ENCODE measurements at places on chromosomes 2 and 18. TPM values are rescaled to one million over a fixed set of nuclear protein-coding genes. Genes with fewer than 3 reads are reported as not detected.

GRCh38 chr2:186629250-186629996, 39.6 kb downstream of the ITGAV start:
- DNase-seq = no peak

The MC4R gene
- total RNA-seq = not detected

DNA sequence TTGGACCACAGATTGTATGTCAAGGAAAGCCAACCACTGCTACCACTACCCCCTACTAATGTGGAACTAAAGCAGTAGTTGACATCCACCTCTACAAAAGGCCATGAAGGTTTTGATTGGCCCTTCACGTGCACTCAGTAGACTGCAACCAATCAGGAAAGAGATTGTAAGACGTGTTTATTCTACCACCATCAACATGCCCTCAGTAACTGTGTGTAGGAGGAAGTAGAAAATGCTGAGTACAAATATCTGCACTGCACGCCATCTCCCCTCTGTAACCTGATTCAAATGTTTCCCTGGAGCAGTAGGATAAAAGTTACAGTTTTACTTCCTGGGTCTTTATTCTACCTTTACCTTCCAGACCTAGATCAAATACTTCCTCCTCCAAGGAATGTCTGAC, 2.9 kb upstream of the CASP10 start:
- DNase-seq = no peak

The XIRP2 gene
- total RNA-seq = not detected

The GAREM2 gene
- 4.3 TPM for total RNA-seq

The KCNF1 gene
- total RNA-seq = not detected

DNA sequence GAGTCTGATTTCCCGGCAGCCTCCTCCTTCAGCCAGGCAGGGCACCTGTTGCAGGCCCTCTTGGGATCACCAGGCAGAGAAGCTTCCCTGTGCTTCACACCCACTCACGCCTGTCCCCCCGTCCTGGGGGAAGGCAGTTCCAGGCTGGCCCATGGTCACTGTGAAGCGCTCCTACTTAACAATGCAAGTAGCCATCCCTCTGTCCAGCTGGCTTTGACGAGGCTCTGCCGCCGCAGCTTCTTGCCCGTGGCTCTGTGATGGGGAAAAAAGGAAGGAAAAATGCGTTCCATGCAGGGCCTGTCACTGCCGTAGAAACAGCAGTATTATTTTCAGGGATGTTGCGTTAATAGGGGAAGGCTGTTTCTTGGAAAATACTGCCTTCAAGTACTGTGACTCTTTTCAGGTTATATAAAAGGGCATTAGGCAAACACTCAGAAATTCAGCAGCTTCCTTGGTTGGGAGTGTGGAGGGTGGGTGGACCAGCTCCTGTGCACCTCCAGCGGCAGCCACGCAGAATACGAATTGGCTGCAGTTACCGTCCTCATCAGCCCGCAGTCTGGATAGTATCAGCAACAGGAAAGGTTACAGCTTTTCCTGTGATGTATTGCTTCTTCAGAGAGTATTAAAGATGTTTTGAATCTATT, 232.3 kb downstream of the KLHL29 start:
- DNase-seq = no peak

DNA sequence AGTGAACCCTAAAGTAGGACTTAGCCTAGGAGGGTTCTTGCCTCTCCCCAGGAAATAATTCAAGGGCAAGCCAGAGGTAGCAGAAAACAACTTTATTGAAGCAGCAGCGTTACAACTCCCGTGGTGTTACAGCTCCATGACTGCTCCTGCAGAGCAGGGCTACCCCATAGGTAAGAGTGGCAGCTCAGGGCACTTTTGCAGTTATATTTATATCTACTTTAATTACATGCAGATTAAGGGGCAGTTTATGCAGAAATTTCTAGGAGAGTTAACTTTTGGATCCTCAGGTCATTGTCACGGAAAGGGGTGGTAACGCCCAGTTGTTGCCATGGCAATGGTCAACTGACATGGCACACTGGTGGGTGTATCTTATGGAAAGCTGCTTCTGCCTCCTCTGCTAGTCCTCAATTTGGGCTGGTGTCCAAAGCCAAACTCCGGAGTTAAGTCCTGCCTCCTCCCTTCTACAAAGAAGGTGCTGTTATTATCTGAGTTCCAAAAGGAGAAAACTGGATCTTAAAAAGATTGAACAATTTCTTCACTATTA, 1413.0 kb downstream of the DSC3 start:
- no peak for DNase-seq

The CFAP210 gene
- total RNA-seq = 3.1 TPM

The ZC3H6 gene
- total RNA-seq = 21.4 TPM

GRCh38 chr2:118856978-118857676, 9.7 kb upstream of the EN1 start:
- no peak for DNase-seq

DNA sequence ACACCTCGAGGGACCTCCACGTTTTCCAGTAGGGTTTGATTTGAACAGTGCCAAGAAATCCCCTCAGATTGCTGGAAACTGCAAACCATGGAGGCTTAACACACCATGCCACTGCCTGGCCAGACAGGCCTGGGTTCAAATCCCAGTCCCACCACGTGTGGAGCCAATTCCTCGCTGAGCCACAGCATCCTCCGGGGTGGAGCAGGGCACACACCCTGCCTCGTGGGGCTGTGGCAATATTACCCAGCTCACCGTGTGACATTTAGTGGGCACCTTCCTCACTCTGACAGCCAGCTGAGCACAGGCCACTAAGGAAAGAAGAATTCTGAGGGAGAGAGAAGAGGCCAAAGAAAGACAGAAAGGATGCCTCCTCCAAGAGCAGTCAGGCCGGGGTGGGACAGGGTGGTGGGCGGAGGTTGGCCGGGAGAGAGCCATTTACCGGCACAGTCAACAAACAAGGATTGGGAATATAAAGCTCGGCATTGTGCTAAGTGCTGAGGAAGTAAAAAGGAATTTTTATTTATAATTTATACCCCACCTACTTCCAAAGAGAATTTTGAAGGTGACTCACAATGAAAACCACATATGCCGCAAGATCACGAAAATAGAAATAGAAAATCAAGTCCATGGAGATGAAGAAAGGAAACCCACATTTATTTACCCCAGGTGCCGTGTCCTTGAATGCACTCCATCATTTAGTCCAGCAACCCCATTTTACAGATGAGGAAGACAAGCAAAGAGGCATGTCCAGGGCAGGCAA, 111.5 kb downstream of the MCFD2 start:
- no peak for DNase-seq

The FIGN gene
- total RNA-seq = not detected
